Stimulated activated CD4-positive, alpha-beta T cell treated with anti-CD3 and anti-CD28 coated beads, Interleukin-1b, Interleukin-23, amount 100 ng/mL, for 24 hours (primary cell): ENCODE measurements at places on chromosomes 11 and 22.

- DNase-seq: no peak
Measured at GRCh38 chr11:81007046-81007445, 1566.2 kb upstream of the TENM4 start.

DNA sequence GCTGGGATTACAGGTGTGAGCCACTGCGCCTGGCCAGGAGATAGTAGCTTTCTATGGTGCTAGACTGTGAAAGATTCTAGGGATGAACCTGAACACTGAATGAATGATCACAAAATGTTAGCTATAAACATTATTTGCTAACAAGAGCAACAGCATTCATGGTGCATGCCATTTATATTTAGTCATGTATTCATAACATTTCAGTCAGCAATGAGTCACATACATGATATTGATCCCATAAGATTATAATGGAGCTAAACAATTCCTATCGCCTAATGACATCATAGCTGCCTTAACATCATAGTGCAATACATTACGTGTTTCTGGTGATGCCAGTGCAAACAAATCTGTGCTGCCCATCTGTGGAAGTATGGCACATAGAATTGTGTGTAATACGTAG, 164.1 kb downstream of the ARHGAP42 start:
- DNase-seq: no peak

DNA sequence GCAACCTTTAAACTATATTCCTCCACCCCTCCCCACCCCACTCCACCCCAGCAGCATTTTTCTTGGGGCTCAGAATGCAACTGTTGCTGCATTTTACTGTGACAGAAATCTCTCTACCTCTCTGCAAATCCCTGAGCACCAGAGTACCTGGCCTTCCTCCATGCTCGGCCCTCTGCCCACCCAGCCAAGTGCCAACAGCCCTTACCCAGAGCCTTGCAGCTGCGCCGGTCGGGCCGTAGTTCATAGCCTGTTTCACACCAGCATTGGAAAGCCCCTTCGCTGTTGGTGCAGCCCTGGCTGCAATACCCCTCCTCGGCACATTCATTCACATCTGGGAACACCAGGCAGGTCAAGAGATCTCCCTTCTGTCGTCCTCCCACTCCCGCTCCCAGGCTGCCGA, 23.4 kb downstream of the LRP4 start:
- no peak for DNase-seq

DNA sequence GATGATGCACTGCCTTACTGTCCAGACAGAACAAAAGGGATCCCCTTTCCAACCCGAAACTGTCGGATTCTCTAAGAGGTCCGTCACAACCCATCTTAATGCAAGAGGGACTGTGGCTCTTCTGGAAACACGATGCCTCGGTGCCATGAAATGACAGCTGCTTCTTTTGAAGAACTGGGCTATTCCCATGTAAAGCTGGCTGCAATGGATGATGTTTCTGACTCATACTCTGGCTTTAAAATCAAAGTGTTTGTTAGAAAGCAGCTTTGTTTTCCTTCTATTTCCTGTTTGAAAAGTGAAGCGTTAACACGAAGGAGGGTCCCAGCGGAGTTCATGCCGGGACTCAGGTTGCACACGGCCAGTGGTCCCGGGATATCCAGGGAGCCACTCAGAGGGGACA, 3.1 kb downstream of the TP53AIP1 start:
- DNase-seq: no peak
